ENCODE measurements at places on chromosomes 1 and 21.

GRCh38 chr1:77308889-77309621 is 27.2 kb downstream of the AK5 start:
- no peak for DNase-seq

DNA sequence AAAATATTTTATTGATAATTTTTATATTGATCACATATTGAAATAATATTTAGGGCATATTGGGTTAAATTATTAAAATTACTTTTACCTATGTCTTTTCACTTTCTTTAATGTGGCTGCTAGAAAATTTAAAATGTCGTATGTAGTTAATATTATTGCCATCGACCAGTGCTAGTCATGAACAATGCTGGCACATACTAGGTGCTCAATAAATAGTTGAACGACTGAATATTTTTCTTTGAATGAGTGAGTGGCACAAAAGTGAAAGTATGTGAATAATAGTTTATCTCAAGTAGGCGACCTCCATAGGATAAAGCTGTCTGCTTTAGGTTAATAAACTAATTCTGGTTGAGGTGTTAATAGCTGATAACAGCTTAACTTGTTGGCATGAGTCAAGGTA is 150.8 kb upstream of the FGGY start:
- no peak for DNase-seq

- no peak for DNase-seq
These were observed 430 bp downstream of the FAM167B start for GRCh38 chr1:32247452-32247851.

DNA sequence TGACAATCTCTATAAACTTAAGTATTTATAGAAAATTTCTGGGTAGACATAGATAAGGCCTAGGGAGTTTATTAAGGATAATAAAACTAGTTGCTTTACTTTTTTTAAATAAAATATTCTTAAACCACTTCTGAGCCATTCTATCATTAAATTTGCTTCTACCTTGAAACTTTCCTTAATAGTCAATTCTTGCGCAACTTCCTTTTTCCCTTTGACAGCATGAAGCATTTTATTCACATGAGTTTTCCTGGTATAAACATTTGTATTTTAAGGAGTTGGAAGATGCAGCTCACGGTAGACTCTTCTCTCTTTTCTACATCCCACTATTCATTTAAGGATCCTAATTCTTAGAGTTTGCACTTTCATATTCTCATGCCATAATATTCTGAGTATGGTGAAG is 75.8 kb upstream of the DPH5 start:
- DNase-seq: no peak

DNA sequence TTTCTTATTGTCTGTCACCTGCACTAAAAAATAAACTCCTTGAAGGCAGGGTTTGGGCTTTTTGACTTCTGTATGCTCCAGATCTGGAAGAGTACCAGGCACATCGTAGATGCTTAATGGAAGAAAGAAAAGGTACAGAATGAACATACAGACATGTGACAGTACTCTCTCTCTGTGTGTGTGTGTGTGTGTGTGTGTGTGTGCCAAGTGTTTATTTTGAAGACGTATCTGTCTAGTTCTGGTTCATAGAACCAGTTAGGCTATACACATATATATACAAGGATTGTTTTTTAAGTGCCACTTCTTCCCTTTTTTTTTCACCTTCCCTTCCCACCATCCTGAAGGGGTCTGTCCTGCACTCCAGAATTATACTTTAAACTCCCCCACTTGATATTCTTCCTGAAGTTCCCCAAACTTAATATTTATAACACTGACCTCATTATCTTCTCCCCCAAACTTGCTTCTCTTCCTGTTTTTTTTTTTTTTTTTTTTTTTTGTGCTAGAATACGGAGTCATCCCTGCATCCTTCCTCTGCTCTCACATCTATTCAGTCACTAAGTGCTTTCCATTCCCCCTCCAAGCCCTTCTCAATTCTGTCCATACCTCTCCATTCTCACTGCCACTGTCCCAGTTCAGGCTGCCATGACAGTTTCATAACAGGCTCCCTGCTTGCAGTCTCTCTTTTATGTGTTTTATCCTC is 5.4 kb upstream of the KCNA3 start:
- DNase-seq: no peak
